Stimulated activated CD4-positive, alpha-beta T cell treated with anti-CD3 and anti-CD28 coated beads, Interleukin-2, amount 100 ng/mL, for 24 hours (primary cell): ENCODE measurements at places on chromosomes 5 and 9.

DNA sequence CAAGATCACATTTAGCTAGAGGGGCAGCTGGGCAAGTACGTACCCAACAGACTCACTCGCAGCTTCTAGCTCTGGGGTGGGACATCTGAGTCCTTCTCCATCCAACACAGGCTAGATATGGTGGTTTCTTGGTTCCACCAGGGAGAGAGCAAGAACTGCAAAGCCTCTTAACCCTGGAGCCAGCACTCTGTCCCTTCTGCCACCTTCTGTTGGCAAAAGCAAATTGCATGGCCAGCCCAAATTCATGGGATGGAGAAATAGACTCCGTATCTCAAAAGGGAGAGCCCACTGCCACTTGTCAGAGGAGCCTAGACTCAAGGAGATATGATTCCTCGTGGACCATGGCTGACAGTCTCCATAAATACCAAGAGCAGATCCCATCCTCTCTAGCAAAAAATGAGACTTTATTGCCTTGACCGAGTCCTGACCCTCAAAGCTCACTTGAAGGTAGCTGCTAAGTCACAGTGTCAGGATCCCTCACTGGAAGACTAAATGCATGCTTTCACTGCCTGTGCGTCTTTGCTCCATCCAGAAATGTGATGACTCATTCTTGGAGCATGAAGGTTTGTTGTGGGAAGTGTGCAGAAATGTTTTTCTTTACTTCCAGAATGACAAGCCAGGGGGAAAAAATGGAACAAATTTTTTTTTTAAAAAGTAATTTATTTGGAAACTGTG, 28.8 kb upstream of the ROR2 start:
- no peak for DNase-seq

GRCh38 chr9:124012368-124013301, 1.1 kb downstream of the LHX2 start:
- DNase-seq, result no peak

- DNase-seq, result no peak
These were observed 104.6 kb upstream of the RETREG1 start for GRCh38 chr5:16721151-16722096.

GRCh38 chr5:107395632-107396350, 274.9 kb downstream of the EFNA5 start:
- no peak for DNase-seq

GRCh38 chr5:55276771-55277170, 30.7 kb downstream of the DHX29 start:
- no peak for DNase-seq

DNA sequence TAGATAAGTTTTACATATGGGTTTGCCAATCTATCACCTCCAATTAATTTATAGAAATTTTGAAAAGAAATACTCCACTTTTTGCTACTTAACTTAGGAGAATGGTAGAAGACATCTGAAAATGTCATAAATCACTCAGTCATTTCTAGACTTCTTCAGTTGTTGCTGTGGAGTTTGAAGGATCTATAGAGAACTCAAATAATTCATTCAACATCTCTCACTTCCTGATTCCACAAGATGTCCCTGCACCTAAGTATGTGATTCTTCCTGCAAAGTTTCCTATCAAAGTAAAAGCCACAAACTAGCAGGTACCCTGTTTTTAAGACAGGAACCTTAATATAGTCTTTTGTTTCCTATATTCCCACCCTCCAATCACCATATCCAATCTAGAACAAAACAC, 297.1 kb upstream of the ATP10B start:
- DNase-seq, result no peak

DNA sequence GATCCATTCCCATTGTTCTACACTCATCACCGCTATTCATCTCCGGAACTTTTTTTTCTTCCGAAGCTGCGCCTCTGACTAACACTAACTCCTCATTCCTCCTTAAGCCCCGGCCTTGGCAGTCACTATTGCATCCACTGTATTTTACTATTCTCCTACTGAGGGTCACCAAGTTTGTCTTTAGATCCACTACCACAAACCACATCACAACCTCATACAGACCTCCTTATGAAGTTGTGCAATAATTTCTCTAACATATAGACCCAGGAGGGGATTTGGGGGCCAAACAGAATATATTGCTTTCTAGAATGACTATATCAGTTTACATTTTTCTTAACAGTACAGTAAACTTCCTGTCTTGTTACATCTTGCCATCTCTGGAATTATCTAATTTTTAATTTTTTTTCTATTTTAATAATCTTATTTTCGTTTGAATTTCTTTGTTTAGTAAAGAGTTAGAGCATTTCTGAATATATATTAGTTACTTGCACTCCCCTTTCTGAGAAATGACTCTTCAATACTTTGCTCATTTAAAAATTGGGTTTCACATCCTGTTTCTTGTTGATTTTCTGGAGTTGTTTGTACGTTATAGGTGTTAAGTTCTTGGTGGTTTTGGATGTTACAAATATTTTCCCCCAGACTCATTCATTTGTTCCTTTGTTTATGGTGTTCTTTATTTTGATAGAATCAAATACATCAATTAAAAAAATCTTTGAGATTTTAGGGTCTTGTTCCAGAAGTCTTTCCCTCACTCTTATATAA, 37.1 kb downstream of the DMRT2 start:
- no peak for DNase-seq

DNA sequence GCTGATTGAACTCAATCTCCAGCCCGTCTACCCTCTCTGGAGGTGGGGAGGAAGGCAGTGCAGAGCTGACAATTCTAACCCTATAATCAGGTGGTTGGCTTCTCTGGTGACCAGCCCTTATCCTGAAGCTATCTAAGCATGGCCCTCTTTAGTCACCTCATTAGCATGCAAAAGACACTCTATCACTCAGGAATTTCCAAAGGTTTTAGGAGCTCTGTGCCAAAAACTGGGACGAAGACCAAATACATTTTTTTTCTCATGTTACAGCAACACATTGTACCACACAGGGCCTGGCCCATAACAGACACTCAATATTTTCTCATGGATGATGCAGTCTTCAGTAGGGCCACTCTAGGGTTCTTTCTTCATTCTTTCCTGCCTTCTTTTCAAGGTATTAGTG, 118.8 kb upstream of the VLDLR start:
- DNase-seq, result no peak

DNA sequence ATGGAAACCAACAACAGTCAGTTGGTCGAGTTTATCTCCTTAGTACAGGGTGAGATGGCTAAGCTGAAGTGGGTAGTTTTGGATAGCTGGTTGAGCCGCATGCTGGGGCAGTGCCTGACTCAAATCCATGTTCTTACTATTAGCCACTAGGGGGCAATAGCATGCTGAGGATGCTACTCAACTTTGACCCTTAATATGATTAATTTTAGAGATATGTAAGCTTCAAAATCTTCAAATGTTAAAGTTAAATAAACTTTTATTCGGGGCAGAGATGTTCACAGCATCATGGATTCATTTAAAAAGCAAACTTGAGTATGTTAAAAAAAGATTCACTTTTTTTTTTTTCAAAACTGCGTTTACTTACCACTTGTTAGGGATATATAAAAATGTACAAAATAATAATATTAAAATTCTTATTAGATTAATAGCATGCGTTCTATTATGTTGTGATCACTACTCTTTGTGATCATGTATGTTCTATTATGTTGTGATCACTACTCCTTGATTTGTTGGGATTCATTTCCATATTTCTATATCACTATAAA, 57.0 kb downstream of the C9orf153 start:
- DNase-seq, result no peak

DNA sequence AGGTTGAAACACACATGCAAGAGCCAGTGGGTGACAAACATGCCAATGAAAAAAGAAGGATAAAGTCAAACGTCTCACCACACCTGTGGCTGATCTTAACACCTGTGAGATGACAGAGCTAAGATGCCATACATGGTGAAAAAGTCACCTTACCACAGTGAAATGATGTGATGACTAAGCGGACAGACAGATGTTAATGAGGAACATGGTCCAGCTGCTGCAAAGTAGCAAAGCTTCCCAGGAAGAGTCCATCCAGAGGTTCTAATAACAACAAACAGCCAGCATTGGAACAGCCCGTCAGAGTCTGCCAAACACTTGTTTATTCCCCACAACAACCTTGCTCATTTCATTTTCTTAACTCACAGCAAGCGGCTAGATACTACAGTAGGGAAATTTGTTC, 1.9 kb downstream of the KIAA1191 start:
- no peak for DNase-seq

- DNase-seq, result no peak
These were observed 332.9 kb downstream of the CSNK1G3 start for GRCh38 chr5:123844873-123845272.

- no peak for DNase-seq
These were observed 41.6 kb downstream of the PTAR1 start for GRCh38 chr9:69718218-69718617.

DNA sequence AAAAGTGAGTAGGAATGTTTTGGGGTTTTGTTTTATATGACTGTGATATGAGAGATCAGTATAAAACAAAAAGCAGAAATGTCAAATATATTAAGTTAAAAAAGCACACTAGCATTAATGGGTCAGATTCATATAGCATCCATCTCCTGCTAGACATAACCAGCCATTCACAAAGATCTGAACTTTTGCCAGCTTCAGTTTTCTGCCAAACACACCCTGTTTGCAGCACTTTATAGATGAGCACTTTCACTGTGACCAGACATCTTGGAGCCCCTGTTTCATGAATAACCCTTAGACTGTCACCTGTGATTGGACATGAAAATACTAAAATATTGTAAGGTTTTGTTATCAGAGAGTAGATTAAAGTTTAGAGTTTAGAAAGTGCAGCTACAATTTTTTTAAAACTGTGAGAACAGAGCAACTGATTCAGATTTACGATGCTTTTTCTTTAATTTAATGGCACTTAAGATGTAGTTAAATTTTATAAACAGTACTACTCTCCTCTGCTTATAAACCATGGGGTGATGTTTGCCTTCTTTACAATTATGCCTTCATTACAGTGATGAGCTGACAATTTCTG, 142.6 kb downstream of the KCTD16 start:
- no peak for DNase-seq

DNA sequence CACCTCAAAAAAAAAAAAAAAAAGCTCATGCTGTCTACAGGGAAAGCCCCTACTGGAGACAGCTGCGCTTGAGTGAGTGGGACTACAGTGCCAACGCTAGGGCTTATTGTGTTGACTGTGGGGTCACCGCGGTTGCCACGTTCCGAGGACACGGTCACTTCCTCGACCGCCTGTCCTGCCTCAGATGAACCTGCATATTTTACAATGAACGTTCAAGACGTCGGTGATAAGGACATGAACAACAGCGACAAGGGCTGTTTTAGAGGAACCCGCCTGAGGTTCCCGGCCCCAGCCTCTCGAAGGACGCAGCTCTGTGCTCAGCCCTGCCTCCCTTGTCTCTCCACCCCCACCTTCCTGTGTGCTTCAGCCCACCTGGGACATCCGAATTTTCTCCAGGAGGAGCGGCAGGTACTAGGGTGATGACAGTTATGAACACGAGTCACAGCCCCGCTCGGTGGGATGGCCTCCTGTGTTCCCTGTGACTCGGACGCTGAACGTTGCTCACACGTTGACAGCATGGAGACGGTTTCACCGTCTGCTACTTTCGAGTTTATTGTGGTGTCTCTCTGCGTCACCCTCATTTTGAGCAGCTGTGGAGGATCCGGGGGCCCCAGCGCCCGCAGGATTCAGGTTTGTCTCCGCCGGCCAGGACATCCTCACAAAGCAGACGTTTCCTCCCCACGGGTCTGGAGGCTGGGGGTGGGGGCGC, 11.3 kb upstream of the DIPK1B start:
- DNase-seq, result peak; percentile 76
